Stimulated activated CD8-positive, alpha-beta memory T cell treated with anti-CD3 and anti-CD28 coated beads, Interleukin-4, amount 100 ng/mL, for 24 hours (primary cell): ENCODE measurements at places on chromosomes 6 and 20.

- DNase-seq = no peak
Measured at GRCh38 chr6:10429638-10430427, 15.0 kb upstream of the TFAP2A start.

GRCh38 chr6:52697903-52698302, 27.0 kb downstream of the TMEM14A start:
- no peak for DNase-seq

GRCh38 chr6:47854971-47855370, 73.1 kb downstream of the OPN5 start:
- no peak for DNase-seq

- no peak for DNase-seq
Measured at GRCh38 chr20:48414786-48415185, 413.0 kb downstream of the PREX1 start.

GRCh38 chr6:109242925-109243324, 139.3 kb downstream of the CD164 start:
- DNase-seq = no peak
